ENCODE measurements at places on chromosomes 6 and 20. TPM values are rescaled to one million over a fixed set of nuclear protein-coding genes. Genes with fewer than 3 reads are reported as not detected.

HLA-DPB1 gene
- 2.3 TPM for total RNA-seq

ALDH8A1 gene
- 0.95 TPM for total RNA-seq

PLN gene
- not detected for total RNA-seq

ADGRB3 gene
- not detected for total RNA-seq

MAP3K4 gene
- total RNA-seq, result 42.3 TPM

OOEP gene
- total RNA-seq, result not detected

TFAP2D gene
- total RNA-seq, result not detected

ATP9A gene
- 35.2 TPM for total RNA-seq

RIN2 gene
- 119 TPM for total RNA-seq

PI16 gene
- not detected for total RNA-seq

FAM83C gene
- not detected for total RNA-seq

PPP1R14C gene
- not detected for total RNA-seq

TRIM10 gene
- total RNA-seq, result not detected

OVOL2 gene
- not detected for total RNA-seq

PRDM13 gene
- not detected for total RNA-seq

TRIM40 gene
- not detected for total RNA-seq
